Esophagus mucosa (tissue), 1 donor: ENCODE measurements at places on chromosomes 2 and 18. TPM values are rescaled to one million over a fixed set of nuclear protein-coding genes. Genes with fewer than 3 reads are reported as not detected.
A peak's percentile ranks its signal among the peaks of the same experiment; 100 is the strongest.

GRCh38 chr2:39608686-39609441, 56.9 kb upstream of the TMEM178A start:
- ATAC-seq: no peak

DNA sequence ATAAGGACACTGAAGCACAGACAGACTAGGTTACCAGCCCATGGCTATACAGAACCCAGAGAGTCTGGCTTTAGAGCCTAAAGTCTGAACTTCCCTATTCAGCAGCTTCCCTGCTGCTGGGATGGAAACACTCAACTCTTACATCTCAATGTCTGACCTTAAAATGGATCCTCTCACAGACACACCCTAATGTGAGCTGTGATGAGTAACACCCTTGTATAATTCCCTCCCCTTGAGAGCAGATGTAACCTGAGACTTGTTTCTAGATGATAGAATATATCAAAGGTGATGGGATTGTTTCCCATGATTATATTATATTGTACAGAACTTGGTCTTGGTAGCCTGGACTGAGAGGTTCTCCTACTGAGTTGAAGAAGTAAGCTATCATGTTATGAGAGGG, 577.1 kb upstream of the KLHL29 start:
- ATAC-seq: no peak

- ATAC-seq: no peak
Observed at GRCh38 chr2:189379287-189379630, 62.0 kb upstream of the WDR75 start.

DNA sequence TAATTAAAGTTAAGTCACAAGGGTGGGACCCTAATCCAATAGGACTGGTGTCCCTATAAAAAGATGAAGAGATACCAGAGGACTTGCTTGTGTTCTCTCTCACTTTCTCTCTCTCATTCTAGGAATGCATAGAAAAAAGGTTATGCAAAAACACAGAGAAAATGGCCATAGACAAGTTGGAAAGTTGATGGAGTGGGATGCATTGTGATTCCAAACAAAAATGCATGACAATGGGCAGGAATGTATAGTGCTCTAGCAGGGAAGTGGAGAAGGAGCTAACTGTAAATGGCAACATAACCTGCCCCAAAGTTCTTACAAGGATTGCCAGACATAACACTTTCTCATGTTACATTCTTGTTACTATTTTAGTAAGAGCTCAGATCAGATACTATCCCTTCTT, 301.6 kb upstream of the LRATD1 start:
- no peak for ATAC-seq

DNA sequence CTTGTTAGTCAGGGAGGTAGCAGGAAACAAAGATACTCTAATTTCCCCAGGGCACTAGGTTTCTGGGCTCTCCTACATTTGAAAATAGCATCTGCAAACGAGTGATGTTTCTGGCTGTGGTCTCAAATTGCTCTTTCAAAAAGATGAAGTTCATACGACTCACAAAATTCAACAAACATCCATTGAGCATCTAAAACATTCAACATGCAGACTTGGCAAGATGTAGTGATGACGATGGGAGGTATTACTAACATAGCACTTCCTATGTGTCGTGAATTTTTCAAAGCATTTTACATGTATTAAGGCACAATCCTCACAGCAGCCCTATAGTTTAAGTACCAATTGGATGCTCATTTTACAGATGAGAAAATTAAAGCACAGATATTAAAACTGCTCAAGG, 5.2 kb downstream of the CCBE1 start:
- ATAC-seq: no peak

- peak; percentile 24 for ATAC-seq
Observed at GRCh38 chr18:31206071-31206470, 43.4 kb upstream of the DSC1 start.

- no peak for ATAC-seq
Observed at GRCh38 chr18:59379772-59380522, 20.9 kb upstream of the LMAN1 start.

- ATAC-seq: peak; percentile 3
Observed at GRCh38 chr18:9684881-9685614, 23.1 kb upstream of the RAB31 start.

- ATAC-seq: no peak
Observed at GRCh38 chr2:192277494-192278109, 82.9 kb upstream of the TMEFF2 start.

GRCh38 chr2:32427672-32428610, 71.1 kb downstream of the BIRC6 start:
- no peak for ATAC-seq

DNA sequence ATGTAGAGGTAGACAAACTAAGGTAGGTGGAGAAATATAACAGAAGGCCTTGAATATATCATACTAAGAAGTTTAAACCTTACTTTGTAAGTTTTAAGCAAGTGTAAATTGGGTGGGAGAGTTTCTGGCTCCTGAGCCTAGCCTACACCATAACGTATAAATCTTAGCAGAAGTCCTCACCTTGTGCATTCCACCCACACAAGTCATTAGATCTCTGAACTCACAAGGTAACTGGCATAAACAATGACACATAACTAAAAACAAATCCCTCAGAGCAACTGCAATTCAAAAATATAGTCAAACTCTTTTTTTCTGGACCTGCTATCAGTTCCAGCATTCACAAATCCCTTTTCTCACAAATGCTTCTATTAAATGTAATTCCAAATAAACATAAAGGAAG, 9.4 kb downstream of the REV1 start:
- peak; percentile 61 for ATAC-seq

DNA sequence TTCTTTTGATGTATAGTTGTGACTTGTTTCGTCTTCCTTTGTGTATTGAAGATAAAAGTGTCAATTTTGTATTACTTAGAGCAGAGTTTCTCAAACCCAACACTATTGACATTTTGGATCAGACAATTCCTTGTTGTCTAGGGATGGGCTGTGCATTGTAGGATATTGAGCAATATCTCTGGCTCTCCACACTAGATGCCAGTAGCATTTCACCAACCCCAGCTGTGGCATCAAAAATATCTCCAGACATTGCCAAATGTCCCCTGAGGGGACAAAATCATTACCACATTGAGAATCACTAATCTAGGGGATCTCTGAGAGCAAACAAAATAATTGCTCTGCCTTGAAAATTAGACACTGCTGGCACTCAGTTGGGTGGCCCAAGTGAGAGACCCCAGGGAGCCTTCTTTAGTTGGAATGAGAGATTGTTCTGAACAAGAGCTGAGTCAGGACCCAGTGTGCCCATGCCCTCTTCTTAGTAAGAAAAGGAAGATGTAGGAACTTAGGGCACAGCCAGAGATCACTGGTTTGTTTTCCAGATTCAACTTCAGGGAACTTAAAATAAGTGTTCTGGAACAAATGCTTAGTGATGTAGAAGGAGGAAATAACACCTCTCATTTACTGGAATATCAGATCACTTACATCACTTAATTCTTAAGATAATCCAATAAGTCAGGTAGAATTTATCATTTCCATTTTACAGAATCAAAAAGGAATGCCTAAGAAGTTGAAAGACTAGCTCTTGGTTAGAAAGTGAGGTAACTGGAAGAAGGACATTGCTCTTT, 466.6 kb upstream of the TNP1 start:
- ATAC-seq: no peak

- ATAC-seq: no peak
Observed at GRCh38 chr18:58452454-58453166, 176.3 kb downstream of the ALPK2 start.

SYT4 gene
- not detected for total RNA-seq

IL36G gene
- total RNA-seq: 27.4 TPM

LANCL1 gene
- 32.4 TPM for total RNA-seq

STPG4 gene
- total RNA-seq: 0.16 TPM
